ENCODE measurements at places on chromosomes 13 and 19.
A peak's percentile ranks its signal among the peaks of the same experiment; 100 is the strongest.

GRCh38 chr13:78586706-78587105 lies 16.6 kb downstream of the POU4F1 start:
- DNase-seq = no peak

GRCh38 chr19:57682226-57682766 lies 519 bp downstream of the ZNF551 start:
- DNase-seq = no peak

GRCh38 chr19:14511229-14511593 lies 7.0 kb downstream of the DNAJB1 start:
- no peak for DNase-seq

GRCh38 chr19:43331435-43332010 lies 22.0 kb upstream of the CD177 start:
- DNase-seq = no peak

DNA sequence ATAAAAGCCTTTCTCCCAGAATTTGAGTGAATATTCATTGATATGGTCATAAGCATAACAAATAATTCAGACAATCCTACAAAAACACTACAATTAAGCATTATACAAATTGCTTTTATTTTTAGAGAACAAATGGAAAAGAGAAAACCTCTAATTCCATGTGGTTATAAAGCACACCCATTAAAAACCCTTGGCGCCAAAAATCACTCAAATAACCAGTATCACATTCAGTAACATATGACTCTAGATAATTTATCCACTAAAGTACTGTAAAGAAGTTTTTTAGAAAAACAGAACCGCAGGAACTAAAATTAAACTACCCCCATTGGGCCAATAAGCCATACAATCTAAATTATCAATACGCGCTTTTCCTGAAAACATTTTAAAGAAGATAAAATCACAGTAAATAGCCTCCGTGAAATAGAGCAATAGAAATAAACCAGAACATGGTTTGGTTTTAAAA lies 569 bp downstream of the LCP1 start:
- no peak for DNase-seq

- DNase-seq = no peak
Measured at GRCh38 chr13:95956589-95957148, 96.5 kb downstream of the UGGT2 start.

DNA sequence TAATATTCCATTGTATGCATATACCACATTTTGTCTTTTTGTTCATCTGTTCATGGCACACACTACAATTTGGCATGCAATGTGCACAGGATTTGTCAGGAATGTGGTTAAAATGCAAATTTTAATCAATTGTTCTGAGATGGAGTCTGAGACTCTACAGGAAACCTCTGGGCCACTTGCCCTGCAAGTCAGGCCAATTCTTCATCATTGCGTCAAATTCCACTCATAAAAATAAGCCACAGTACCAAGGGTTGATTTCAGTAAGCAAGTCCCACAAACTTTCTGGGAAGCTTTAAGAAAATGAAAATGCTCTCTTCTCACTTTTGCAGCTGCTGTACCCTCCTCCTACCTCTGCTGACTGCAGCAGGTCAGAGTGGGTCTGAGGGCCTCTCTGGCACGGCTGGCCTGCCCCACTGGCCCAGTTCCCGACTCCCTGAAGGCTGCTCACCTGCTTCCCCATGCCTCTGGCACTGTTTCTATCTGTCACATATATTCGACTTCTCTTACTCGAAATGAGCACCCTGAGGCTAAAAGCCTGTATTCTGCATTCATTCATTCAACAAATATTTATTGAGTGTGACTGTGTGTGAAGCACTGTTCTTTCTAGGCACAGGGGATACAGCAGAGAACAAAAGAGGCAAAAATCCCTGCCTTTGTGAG lies 83.8 kb upstream of the WASF3 start:
- no peak for DNase-seq

GRCh38 chr13:111228262-111229144 lies 91.9 kb upstream of the TEX29 start:
- no peak for DNase-seq

DNA sequence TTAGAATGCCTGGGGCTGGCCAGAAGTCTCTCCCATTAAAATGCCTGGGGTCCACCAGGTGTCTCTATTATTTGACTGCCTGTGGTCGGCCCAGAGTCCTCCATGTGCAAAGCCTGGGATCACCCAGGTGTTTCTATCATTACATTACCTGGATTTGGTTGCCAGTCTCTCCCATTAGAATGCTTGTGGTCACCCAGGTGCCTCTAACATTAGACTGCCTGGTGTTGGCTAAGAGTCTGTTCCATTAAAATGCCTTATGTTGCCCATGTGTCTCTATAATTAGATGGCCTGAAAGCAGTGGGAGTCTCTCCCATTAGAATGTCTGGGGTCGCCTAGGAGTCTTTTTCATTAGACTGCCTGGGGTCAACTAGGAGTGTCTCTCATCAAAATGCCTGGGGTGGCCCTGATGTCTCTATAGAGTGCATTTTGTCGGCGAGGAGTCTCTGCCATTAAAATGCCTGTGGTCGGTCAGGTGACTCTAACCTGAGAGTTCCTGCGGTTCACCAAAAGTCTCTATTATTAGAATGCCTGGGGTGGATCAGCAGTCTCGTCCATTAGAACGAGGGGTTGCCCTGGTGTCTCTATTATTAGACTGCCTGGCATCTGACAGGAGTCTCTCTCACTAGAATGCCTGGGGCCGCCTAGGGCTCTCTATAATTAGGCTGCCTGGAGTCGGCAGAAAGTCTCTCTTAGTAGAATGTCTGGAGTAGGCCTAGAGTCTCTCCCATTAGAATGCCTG lies 1540.5 kb downstream of the UQCRFS1 start:
- DNase-seq = no peak

GRCh38 chr13:98816406-98816805 lies 63.9 kb upstream of the SLC15A1 start:
- DNase-seq = no peak

DNA sequence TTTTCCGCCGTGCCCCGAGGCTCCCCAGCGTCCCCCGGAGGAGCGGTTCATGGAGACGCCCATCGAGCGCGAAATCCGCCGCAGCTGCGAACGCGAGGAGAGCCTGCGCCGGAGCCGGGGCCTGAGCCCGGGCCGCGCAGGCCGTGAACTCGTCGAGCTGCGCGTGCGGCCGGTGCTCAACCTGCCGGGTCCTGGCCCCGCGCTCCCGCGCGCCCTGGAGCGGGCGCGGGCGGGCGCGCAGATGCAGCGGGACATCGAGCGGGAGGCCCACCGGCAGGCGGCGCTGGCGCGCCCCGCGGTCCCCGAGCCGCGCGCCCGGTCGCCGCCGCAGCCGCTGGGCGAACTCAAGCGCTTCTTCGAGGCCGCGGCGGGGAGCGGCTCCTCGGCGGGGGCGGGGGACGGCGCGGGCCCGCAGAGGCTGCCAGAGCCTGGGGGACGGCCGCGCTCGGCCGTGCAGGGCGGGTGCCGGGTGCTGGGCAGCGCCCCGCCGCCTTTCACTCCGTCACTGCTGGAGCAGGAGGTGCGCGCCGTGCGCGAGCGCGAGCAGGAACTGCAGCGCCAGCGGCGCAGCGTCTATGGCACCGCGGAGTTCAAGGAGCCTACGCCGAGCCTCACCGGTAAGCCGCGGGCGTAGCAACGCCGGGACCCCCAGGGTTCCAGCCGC lies 807 bp downstream of the MISP3 start:
- DNase-seq = peak; percentile 61

DNA sequence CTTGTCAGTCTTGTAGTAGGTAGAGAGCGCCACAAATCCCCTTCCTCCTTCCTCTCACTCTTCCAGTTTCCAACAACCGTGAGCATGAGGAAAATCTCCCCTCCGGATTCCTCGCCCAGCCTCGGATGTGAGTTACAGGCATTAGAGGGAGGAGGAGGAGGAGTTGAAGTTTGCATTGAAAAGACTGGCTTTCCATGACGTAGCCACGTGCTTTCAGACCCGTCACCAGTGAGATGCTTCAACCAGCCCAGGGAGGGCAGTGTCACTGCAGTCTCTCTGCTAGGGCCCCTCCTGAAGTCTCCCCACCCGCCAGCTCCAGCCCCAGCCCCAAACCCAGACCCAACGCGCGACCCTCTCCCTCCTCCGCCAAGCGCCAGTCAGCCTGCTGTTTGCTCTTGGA lies 442 bp upstream of the FGF14 start:
- no peak for DNase-seq

DNA sequence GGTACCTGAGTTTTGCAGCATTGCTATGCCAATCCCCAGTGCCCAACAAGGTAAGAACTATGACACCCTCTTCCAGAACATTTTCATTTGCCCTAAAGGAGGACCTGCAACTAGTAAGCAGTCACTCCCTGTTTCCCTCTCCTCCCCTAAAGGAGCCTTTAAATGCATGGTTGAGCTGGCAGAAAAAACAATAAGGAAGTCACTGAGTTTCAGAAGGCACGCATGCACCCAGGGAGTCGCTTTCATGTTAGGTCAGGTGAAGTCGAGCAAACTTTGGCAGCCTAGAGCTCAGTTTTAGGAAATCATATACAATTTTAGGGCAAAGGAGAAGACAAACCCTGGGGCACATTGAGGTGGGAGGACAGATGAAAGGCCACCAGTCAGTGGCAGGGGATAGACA lies 11.8 kb downstream of the NLRP11 start:
- no peak for DNase-seq

- no peak for DNase-seq
Measured at GRCh38 chr13:104592545-104593250, 1526.5 kb upstream of the SLC10A2 start.

DNA sequence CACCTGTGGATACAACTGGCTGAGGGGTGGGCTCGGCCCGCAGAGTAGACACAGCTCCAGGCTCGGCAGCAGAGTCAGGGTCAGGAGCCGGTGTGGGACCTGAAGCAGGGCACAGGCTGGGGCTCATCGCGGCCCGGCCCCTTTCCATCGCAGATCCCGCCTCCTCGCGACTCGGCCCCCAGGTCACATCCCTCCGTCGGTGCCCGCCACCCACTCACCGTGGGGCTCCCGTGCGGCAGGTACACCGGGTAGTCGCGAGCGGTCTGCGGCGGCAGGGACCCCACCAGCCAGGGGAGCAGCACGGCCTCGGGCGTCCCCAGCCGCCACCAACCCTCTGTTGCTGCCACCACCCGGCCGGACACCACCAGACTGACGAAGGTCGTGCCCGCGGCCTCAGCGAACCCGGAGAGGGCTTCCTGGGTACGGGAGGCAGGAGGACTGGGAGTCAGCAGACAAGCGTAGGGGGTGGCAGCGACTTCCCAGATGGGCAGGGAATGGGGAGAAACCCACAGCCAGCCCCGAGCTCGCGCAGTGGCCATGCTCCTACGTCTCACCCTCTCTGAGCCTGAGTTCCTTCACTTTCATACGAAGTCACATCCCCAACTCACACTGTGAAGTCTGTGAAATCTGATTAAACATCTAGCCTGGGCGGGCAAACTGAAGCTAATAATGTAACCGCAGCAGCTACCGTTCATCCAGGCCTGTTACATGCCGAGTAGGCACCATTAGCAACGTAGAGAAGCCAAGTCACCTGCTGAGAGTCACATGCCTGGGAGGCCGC lies 3.7 kb downstream of the FUZ start:
- peak; percentile 8 for DNase-seq

GRCh38 chr13:26624572-26624971 lies 67.1 kb downstream of the WASF3 start:
- no peak for DNase-seq

DNA sequence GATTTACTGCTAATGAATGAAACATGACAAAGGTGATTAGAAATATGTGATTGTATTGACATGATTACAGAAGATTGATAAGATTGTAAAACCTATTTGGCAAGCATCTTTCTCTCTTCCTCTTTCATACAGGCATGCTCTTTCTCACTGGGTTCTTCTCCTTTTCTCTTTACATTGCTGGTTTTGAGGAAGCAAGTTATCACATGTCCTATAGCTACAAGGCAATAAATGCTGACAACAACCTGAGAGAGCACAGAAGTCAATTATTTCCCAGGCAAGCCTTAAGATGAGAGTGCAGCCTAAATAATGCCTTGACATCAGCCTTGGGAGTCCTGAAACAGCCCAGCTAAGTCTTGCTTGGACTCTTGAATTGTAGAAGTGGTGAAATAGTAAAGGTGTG lies 875.0 kb downstream of the SLITRK1 start:
- DNase-seq = no peak

- no peak for DNase-seq
Measured at GRCh38 chr13:40549500-40550094, 116.8 kb downstream of the FOXO1 start.

DNA sequence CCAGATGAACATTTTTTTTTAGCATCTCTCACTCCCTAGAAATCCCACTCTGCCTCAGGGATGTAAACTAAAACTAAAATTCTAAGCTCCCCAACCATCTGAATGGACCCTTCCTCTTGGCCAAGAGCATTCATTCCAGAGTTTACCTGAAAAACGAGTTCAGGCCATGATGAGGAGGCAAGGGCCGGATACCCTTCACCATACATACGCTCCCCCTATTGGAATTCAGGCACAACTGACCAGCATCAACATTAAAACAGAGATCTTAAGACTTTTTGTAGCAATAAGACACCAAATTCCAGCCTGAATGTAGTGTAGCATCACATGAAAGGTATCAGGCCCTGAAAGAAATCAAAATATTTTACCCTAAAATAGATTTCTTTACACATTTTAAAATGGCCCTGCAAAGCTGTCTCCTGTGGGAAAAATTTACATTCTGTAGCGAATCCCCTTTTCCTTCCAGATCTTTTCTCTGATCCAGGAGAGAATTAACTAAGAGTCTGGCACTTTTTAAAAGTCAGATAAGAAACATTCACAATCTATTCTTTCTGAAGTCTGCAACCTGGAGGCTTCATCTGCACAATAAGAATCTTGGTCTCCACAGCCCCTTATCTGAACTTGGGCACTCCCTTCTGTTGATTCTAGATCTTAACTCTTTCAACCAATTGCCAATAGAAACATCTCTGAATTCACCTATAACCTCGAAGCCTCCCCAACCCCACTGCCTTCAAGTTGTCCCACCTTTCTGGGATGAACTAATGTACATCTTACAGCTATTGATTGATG lies 888.5 kb downstream of the UQCRFS1 start:
- DNase-seq = no peak

GRCh38 chr13:53043398-53043797 lies 14.8 kb downstream of the OLFM4 start:
- DNase-seq = no peak

- no peak for DNase-seq
Measured at GRCh38 chr19:4206818-4207484, 22.4 kb upstream of the EBI3 start.

- no peak for DNase-seq
Measured at GRCh38 chr13:55199134-55199533, 1941.6 kb upstream of the PRR20A start.

DNA sequence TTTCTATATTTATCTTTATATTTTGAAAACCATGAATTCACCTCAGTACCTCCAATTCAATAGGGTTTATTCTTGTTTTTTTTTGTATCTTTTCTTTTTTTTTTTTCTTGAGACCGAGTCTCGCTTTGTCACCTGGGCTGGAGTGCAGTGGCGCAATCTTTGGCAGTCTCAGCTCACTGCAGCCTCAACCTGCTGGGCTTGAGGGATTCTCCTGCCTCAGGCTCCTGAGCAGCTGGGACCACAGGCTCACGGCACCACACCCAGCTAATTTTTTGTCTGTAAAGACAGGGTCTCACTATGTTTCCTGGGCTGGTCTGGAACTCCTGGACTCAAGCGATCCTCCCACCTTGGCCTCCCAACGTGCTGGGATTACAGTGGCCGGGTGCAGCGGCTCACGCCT lies 23.1 kb upstream of the EVI5L start:
- DNase-seq = no peak

GRCh38 chr19:14363183-14364097 lies 17.8 kb upstream of the ADGRE5 start:
- no peak for DNase-seq

GRCh38 chr19:5967994-5968430 lies 9.9 kb downstream of the RANBP3 start:
- peak; percentile 44 for DNase-seq

Measured in activated CD4-positive, alpha-beta T cell treated with anti-CD3 and anti-CD28 coated beads for 24 hours (primary cell).